ENCODE measurements at places on chromosomes 7 and 10.

- peak; percentile 50 for DNase-seq
Measured at GRCh38 chr7:151520419-151521261, 945 bp upstream of the RHEB start.

- DNase-seq, result no peak
Measured at GRCh38 chr7:69510114-69510513, 88.2 kb upstream of the AUTS2 start.

DNA sequence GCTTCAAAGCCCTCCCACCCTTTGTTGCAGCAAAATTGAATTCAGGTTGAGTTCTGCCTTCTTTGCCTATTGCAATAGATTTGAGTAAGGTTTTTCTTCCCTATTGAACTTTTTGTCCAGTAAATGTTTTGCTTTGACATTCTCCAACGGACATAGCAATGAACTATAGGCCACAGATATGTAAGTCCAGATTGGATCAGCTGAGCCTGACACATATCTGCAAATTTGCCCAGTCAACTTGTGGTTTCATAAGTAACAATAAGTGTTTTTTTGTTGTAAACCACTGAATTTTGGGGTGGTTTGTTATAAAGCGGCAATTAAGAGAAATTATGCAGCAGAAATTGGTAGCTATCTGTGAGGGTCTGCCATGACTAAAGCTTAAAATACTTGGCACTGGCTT is 332.1 kb upstream of the SORCS1 start:
- DNase-seq, result no peak

DNA sequence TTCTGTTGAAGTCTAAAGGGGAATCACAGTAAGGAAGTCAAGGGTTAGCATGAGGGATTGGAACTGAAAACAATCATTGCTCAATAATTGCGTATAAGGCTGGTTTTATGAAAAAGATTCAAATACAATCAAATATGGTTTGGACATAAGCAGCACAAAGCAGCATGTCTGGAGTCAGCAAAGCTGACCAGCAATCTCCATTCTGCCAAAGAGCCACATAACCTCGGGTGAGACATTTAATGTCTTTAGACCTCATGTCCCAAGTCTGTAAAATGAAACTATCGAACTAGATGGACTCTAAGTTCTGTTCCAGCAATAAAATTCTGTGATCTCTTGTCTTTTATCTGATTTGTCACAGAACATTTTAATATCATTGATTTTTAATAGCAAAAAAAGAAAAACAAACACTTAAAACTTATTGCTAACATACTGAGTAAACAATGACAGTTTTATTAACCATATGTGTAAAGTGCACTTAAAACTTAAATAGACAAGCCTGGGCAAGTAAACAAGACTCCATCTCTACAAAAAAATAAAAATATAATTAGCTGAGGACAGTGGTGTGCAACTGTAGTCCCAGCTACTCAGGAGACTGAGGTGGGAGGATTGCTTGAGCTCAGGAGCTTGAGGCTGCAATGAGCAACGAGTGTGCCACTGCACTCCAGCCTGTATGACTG is 217.0 kb downstream of the MAGI2 start:
- no peak for DNase-seq

- no peak for DNase-seq
Measured at GRCh38 chr7:155746188-155746587, 66.1 kb downstream of the SHH start.

DNA sequence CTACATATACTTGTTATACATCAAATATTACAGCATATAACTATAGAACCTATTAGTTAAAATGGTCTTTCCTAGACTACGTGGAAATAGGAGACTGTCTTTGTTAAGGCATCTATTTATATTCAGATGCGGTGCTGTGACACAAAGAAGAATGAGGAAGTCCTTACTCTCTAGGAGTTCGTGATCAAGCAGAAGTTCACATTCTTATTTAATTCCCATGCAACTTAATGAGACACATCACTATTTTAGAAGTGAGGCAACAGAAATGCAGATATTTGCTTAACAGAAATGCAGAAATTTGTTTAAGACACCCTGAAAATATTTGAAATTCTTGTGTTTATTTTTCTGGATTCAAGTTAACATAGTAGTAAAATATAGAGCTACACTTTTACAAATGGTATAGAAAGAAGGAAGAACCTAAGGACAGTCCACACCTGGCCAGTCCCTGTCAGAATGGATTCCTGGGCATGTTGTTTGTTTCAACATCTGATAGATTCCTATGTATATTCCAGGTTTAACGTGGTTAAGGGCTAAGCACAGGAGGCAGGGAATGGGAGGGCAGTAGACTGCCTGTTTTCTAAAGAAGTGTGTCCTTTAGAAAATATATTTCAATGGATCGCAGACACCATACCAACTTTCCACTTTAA is 70.6 kb upstream of the NXPH1 start:
- DNase-seq, result no peak
